ENCODE measurements at places on chromosomes 2 and 18. TPM values are rescaled to one million over a fixed set of nuclear protein-coding genes. Genes with fewer than 3 reads are reported as not detected.
A peak's percentile ranks its signal among the peaks of the same experiment; 100 is the strongest.

GRCh38 chr18:25805939-25806338, 284.5 kb downstream of the SS18 start:
- H3K4me1 ChIP-seq = no peaks in the 10 kb centered on the region
- no peak for DNase-seq
- peaks cover 4% of the 10 kb centered on the region for H3K27me3 ChIP-seq
- H3K27ac ChIP-seq = no peak overlapping the region

DNA sequence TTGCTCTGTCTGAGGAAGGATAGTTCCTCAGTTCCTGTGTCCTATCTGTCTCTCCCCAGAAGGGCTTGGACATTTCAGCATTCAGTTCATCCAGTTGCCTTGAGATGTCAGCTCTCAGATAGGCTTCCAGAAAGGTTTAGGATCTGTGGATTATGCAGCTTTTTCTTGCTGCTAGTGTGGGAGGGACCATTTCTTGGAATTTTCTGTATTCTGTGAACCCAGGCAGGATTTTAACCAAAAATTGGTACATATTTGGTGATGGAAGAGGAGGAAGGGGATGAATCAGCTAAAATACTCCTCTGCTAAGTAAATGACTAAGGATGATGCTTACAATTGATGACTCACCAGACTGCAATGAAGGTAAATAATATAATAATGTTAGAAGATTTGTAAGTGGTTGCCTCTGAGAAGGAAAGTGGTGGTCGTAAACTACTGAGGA, 58.6 kb upstream of the DOCK10 start:
- H3K4me3 ChIP-seq = no peak overlapping the region
- DNase-seq = no peak
- no peaks in the 10 kb centered on the region for H3K4me1 ChIP-seq
- no peak overlapping the region for H3K27ac ChIP-seq
- no peaks in the 10 kb centered on the region for H3K36me3 ChIP-seq

- no peaks in the 10 kb centered on the region for H3K36me3 ChIP-seq
- DNase-seq = no peak
- no peaks in the 10 kb centered on the region for H3K4me1 ChIP-seq
Measured at GRCh38 chr2:166634706-166635105, 140.7 kb upstream of the SCN7A start.

- H3K27me3 ChIP-seq = no peaks in the 10 kb centered on the region
- H3K36me3 ChIP-seq = peaks cover 16% of the 10 kb centered on the region
- H3K4me3 ChIP-seq = no peak overlapping the region
- H3K4me1 ChIP-seq = peaks cover 3% of the 10 kb centered on the region
- H3K27ac ChIP-seq = no peak overlapping the region
- no peak for DNase-seq
Measured at GRCh38 chr2:74078466-74078865, 69.2 kb downstream of the BOLA3 start.

DNA sequence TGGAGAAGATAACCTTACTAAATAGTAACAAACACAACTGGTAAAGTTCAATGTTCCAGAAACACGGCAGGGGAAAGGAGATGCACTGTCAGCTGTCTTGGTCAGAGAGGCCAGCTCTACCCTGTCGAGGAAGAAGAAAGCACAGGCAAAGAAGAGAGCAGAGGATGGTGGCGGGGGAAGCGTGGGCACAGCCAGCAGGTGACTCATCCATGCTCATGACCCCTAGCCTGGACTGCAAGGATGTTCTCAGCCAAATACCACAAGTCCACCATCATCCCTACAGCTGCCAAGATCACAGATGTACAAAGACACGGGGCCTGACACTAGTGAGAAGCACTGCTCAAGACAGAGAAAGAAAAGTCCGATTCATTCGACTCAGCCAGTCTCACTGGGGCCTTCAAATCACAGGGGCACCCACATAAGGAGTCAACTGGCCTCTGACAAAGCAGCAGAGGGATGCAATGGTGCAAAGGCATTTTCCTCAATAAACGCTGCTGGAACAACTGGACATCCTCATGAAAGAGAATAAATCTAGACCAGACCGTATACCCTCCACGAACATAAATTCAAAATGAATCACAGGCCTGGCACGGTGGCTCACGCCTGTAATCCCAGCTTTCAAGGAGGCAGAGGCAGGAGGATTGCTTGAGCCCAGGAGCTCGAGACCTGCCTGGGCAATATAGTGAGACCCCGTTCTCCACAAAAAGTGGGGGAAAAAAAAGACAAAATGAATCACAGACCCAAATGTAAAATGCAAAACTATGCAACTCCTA, 5.6 kb downstream of the DTYMK start:
- H3K27ac ChIP-seq = no peak overlapping the region
- peaks cover 15% of the 10 kb centered on the region for H3K4me1 ChIP-seq
- no peak overlapping the region for H3K4me3 ChIP-seq
- no peaks in the 10 kb centered on the region for H3K27me3 ChIP-seq
- DNase-seq = no peak

DNA sequence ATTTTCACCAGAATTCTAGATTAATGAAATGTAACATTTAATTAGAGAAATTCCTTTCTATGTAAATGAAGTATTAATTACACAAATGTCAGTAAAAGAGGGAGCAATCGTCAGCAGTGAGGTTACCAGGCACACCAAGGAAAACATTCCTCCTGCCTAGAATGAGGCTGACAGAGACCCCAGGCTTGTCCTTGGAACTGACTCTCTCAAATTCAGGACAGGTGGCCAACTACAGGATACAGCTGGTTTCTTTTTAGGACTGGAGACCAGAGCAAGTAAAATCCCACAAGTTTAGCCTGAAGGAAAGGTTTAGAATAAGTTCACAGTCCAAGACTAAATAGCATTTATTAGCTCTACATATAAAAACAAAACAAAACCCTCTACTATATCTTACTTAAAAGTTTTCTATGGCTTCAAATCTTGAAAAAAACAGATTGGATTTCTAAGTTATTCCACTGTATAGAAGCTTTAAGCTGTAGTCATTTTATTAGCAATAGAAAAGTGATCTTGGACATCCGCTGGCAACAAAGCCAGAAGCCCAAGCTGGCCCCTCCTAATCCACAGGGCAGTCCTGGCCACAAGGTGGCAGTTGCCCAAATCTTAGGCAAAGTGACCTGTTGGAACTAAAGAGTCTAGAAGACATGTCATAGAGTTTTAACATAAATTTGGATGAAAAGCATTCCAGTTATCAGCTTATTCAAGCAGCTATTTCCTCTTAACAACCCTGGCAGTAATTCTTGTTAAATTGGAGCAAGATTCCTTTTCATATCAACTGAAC, 81.0 kb downstream of the SP3 start:
- H3K4me3 ChIP-seq = no peak overlapping the region
- DNase-seq = peak; percentile 38
- no peaks in the 10 kb centered on the region for H3K4me1 ChIP-seq
- H3K27me3 ChIP-seq = peaks cover 5% of the 10 kb centered on the region
- peaks cover 2% of the 10 kb centered on the region for H3K36me3 ChIP-seq
- no peak overlapping the region for H3K27ac ChIP-seq

Gene DIPK1C
- not detected for total RNA-seq

Data from activated naive CD4-positive, alpha-beta T cell treated with anti-CD3 and anti-CD28 coated beads for 36 hours (primary cell).